Mucosa of descending colon (tissue), 3 donors: ENCODE measurements at places on chromosomes 2 and 18. TPM values are rescaled to one million over a fixed set of nuclear protein-coding genes. Genes with fewer than 3 reads are reported as not detected.

The RAPGEF4 gene
- total RNA-seq = 2.8 TPM

The SCYGR1 gene
- not detected for total RNA-seq

GRCh38 chr2:205752296-205752820 is 70.1 kb downstream of the NRP2 start:
- no peak for DNase-seq

GRCh38 chr2:120892967-120893667 is 157.4 kb downstream of the GLI2 start:
- no peak for DNase-seq

DNA sequence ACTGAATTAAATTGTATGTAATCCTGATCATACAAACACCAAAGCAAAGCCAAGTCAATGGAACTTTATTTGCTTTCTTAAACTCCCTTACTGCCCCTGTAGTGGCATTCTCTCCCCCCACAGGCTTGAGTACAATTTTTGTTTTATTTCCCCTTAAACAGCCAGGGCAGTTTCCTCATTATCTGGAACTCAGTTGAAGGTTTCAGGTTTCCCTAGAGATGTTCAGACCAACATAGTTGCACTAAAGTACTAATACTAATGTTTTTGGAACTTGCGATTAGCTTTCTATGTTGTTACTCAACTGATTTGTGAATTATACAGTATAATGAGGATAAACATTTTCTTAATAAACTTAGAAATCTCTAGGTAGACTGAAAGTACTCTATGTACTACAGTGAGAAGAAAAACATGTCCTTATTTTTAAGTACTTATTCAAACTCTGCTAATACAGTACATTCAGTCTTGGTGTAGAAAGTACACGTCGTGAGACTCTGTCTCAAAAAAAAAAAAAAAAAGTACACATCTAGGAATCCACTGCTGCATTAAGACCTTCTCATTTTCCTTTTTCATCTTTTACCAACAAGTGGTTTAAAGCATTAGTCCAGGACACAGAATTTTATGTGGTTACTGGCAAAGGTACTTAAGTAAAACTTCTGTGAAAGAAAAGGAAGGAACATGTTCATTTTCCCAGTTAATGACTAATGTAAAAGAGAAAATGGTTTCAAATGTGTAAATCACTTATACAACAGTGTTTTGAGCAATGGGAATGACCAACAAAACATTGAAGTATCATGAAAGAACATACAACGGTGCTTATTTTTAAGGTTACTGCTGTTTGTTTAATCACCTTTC is 209.5 kb upstream of the SMAD7 start:
- no peak for DNase-seq
